NCI-H2081 (cell line): ENCODE measurements at places on chromosomes 16 and 17.

- no peak for DNase-seq
Measured at GRCh38 chr17:37327341-37328090, 48.3 kb upstream of the C17orf78 start.

- DNase-seq, result no peak
Measured at GRCh38 chr16:89094252-89094879, 714 bp downstream of the ACSF3 start.

DNA sequence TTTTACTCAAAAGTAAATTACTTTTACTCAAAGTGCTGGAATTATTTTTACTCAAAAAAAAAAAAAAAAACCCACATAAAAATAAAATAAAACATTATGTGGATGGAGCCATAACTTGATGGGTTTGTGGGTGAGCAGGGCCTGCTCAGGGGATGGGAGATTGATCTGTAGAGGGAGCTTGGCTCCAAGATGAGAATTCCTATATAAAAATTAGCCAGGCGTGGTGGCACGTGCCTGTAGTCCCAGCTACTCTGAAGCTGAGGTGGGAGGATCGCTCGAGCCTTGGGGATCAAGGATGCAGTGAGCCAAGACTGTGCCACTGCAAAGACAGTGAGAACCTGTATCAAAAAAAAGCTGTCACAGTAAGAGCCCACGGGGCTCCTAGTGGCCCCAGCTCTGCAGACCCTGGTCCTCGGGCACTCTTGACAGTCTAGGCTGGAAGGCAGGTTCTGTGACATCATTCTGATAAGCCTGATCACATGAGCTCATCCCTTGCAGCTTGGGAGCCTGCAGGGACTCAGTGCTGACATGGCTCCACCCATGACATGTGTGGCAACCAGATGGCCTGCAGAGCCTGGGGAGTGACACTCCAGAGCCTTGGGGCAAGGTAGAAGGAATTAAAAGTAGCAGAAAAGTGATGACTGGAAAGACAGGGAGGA lies 42.5 kb downstream of the ST3GAL2 start:
- no peak for DNase-seq

DNA sequence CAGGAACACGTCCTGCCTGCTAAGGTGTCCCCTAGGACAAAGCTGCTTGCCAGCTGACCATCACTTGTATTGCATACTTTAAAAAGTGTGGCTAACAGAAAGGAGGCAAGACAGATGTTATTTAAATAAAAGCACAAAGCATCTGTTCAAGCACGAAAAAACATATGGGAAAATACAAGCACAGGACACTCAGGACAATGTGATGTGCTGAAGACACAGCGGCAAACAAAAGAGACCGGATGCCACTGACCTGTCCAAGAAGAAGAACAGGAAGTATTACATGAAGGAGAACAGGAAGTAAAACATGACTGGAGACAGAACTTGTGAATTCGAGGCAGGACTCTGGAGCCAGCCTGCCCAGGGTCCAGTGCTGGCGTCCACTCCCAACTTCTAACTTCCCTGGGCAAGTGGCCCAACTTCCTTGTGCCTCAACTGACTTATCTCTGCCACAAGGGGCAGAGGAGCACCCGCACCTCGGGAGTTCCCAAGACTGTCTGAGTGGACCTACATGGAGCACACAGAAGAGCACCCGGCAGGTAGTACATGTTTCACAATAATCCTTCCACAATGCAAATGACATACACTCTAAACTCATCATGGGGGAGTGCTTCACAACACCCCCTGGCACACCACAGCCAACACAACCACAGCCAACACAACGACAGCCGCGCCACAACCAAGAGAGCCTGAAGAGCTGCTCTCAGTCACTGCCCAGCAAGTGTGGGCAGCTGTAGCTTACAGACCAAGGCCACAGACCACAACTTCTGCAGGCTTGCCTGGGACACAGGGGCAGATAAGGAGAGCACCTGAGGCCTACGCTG lies 36.6 kb downstream of the ANKRD11 start:
- DNase-seq, result no peak

DNA sequence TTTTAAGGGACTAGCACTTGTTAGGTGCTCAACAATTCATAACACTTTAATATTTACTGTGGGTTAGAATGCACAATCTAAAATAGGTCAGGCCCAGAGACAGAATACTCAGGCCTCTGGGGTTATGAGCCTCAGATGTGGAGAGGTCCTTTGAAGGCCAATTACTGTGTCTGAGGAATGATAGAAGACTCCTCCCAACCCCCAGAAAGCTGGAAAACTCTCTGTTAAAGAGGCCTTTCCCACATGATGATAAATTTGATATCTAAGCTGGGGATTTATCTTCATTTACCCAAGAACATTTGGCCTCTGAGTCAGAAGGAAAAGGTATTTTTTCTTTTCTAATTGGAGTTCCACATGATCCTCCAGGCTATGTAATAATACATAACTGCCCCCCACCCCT lies 41.1 kb upstream of the MMD start:
- DNase-seq, result no peak

- DNase-seq, result no peak
Measured at GRCh38 chr16:86363836-86364618, 146.3 kb upstream of the FOXF1 start.
